ENCODE measurements at places on chromosomes 4 and X.

- DNase-seq, result no peak
These were observed 70.8 kb downstream of the NPNT start for GRCh38 chr4:105966051-105966450.

DNA sequence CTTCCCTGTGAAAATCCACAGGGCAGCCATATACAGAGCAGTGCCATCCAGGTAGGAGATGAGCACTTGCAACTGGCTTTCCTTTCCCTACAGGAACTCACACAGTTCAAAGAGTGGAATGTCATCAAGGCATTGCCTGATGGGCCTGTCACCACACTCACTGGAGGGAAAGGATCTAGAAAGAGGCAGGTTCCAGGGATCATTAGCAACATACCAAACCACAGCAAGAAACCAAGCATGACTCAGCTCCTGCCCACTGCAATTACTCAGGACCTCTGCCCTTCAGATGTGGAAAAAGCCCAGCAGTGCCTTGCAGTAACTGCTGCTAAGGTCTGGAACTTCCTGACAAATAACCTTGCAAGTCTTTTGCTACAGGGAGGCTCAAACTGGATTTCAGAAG, 101.2 kb downstream of the ZNF674 start:
- no peak for DNase-seq

- DNase-seq, result no peak
These were observed 23.8 kb downstream of the MSL3 start for GRCh38 chrX:11781734-11782370.

DNA sequence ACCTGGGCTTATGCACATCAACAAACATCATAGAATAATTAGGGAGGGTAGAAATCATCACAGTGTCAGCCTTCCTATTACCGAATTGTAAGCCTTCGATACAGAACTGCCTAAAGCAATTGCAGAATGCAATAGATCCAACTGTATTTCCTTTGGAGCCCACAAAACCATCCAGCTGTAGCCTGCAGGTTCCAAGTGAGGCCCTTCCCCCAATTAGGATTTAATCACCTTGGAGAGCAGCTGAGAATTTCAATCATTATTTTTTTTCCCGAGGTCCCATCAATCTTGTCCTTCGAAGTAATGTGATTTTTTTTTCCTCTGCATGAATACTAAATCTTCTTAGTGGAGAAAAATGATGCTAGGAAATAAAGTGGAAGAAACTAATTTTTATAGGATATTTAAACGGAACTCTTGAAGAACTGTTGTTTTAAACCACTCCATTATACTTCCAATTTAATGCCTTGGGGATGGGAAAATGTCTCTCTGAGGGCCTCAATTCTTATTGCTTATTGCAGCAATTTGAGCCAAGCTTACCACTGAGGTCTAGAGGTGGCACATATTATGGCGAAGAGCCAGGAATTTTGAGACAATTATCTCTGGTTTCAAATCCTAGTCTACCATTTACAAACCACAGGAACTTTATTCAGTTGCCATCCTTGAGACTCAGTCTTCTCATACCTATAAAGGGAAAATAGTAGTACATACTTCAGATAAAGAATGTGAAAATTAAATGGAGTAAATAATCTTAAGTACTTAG, 953.4 kb upstream of the IGFBP7 start:
- no peak for DNase-seq

DNA sequence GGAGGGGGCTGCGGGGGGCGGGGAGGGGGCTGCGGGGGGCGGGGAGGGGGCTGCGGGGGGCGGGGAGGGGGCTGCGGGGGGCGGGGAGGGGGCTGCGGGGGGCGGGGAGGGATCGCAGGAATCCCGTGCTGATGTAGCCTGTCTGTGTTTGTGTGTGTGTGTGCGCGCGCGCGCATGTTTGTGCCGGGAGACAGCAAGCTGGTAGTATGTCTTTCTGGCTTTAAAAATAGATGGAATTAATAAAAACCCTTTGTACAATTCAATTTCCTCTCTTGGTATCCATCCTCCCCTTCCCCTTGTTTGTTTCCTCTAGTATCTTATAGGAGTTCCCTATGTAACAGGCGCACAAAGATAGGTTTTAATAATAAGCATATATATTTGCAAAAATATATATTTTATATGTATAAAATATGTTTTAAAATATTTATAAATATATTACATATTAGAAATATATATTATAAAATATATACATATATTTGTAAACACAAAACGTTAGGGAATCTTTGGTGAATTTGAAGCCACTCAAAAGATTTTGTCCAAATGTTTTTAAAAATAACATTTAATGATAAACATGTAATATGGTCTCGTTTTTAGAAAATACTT, 782 bp downstream of the ARHGAP24 start:
- DNase-seq, result no peak

DNA sequence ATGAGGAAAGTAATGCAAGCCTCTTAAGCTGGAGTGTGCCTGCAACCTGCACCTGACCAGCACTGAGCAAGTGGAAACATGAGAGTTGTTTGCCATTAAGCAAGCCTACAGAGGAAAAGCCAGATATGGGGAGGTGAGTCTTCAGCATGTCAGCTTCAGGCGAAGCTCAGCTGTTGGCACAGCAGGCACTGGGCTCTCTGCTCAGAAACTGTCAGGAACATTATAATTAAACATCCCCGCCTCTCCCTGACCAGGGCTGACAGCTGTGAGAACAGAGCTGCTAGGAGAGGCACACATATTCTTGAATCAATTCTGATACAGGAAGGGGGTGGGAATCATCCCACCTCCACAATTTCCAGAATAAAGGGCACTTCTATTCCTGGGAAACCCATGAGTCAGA, 19.0 kb upstream of the DCX start:
- no peak for DNase-seq

GRCh38 chr4:57303012-57303751, 193.0 kb upstream of the IGFBP7 start:
- no peak for DNase-seq

- no peak for DNase-seq
These were observed 8.6 kb downstream of the GALNT7 start for GRCh38 chr4:173177232-173177631.

DNA sequence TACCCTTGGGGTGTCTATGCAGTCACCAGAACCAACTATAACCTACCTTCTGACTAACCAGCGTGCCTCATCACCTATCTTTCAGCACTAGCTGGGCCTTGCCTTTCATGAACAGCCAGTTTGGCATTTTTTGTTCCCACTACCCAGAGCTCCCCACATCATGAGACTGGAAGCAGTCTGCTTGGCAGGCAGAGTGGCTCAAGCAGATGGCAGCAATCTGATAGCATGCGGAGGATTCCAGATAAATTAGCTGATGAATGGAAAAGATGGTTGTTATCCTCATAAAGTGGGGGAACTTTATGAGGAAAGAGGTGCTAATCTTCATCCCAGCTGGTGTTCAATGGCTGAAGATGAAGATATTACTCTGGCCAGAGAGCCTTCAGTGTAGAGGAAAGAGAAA, 243.2 kb upstream of the EDA2R start:
- DNase-seq, result no peak

GRCh38 chr4:3440011-3440410, 1.8 kb upstream of the HGFAC start:
- DNase-seq, result no peak

- DNase-seq, result no peak
These were observed 42.9 kb downstream of the NDST3 start for GRCh38 chr4:118076958-118077766.

DNA sequence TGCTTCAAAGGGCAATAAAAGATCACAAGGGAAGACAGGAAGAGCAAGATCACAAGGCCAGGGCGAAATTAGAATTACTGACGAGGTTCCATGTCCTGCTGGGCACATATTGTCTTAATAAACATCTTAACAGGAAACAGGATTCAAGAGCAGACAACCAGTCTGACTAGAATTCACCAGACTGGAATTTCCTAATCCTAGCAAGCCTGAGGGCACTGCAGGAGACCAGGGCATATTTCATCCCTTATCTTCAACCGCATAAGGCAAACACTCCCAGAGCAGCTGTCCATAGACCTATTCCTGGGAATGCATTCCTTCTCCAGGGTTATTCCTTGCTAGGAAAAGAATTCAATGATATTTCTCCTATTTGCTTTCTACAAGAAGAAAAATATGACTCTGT, 12.4 kb upstream of the TDO2 start:
- no peak for DNase-seq

DNA sequence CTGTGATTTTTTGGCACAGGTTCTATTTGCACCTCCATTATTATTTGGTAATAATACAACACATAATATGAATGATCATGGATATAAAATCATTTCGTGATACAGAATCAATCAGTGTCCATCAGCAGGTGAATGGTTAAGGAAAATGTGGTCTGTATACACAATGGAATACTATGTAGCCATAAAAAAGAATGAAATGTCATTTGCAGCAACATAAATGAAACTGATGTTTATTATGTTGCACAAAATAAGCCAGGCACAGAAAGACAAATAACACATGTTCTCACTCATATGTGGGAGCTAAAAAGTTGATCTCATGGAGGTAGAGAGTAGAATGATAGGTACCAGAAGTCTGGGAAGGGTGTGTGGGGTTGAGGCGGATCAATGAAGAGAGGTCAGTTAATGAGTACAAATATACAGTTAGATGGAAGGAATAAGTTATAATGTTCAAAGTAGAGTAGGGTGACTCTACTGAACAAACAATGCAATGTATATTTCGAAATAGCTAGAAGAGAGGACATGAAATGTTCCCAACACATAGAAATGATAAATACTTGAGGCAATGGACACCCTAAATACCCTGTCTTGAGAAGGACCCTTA, 1.1 kb upstream of the SMARCA1 start:
- DNase-seq, result no peak

- no peak for DNase-seq
These were observed 211.1 kb downstream of the RELL1 start for GRCh38 chr4:37475087-37475486.

- no peak for DNase-seq
These were observed 245.3 kb downstream of the HS3ST1 start for GRCh38 chr4:11183356-11183740.

- DNase-seq, result peak; percentile 25
These were observed 165.6 kb upstream of the S100G start for GRCh38 chrX:16484338-16484737.

DNA sequence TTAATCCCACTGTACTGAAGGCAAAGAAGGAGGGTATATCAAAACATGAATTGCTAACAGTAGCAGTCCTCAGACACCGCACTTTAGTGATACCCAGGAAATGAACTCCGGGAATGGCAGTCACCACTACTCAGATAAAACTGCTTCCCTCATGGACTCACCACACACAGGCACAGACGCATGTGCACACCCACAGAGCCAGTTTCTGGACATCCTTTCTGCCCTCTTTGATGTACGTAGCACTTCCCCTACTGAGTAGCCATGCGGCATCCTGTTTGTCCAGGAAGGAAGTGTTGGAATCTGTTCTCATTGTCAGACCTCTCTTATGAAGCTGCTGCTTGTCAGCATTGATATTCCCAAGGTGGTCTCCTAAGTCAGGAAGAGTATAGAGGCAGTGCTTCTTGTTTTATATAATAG, 95.7 kb downstream of the DCLK2 start:
- no peak for DNase-seq

- no peak for DNase-seq
These were observed 47.2 kb downstream of the GYG2 start for GRCh38 chrX:2875798-2876399.

- DNase-seq, result peak; percentile 2
These were observed 150.3 kb downstream of the MSL3 start for GRCh38 chrX:11908371-11908770.

Measured in CD4-positive, alpha-beta T cell treated with Interleukin-15 for 4 hours (primary cell).